B cell (primary cell): ENCODE measurements at places on chromosomes 1 and 21. TPM values are rescaled to one million over a fixed set of nuclear protein-coding genes. Genes with fewer than 3 reads are reported as not detected.

GRCh38 chr1:21216835-21217811, 40.4 kb upstream of the EIF4G3 start:
- peak; percentile 76 for DNase-seq

GRCh38 chr1:41500781-41501518, 16.5 kb upstream of the EDN2 start:
- DNase-seq, result no peak

DNA sequence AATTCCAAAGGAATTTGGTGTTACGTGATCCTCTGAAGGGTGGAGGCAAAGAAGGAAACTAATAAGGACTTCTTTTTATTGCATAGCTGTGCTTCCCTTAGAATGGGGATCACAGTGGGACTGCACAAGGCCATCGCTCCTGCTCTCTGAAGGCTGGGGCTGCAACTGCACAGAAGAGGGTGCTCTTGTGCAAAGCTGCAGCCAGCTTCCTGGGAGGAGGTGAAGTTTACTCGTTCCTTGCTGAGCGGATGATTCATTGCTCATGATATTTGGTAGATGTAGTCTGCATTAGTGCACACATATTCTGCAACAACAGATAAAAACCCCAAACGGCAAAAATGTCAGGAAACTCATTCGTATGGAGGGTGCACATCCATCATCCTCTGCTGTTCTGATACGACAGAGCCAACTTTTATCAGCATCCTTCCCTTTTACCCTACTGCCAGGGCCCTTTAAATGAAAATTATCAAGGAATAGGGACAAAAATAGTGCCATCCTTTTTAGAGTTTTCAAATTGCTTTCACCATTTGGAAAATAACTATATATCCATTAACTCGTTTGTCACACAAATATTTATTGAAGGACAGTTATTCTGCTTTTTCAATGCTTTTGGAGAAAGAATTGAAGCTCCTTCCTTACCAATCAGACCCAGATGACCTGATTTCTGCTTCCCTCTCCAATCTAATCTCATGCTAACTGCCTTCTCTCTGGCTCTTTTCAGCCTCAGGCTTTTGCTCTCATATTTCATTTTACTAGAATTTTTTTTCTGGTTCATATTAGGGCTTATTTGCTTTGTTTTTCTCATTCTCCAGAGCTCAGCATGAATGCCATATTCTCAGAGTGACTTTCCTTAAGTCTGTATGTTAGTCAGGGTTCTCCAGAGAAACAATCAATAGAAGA, 263.6 kb downstream of the DUSP10 start:
- peak; percentile 55 for DNase-seq

DNA sequence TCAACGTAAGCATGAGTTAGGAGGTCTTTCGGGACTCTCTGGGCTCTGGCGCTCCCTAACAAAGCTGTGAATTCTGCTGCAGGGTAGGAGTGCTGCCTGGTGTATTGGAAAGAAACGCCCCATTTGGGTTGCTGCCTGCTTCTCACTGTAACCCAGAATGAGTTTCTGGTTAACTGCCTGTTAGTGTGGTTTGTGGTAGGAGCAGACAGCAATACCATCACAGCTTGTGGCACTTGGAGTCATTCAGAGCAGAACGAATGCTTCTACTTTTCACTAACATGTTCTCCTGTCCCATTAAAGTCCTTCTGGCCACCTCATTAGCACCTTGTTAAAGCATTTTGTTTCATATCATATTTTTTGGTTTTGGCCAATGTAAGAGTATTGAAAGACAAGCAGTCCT, 18.1 kb downstream of the MAP3K7CL start:
- DNase-seq, result no peak

Gene ATP6V1G3
- not detected in 2 replicates for total RNA-seq

Gene C1orf94
- not detected in 2 replicates for total RNA-seq

DNA sequence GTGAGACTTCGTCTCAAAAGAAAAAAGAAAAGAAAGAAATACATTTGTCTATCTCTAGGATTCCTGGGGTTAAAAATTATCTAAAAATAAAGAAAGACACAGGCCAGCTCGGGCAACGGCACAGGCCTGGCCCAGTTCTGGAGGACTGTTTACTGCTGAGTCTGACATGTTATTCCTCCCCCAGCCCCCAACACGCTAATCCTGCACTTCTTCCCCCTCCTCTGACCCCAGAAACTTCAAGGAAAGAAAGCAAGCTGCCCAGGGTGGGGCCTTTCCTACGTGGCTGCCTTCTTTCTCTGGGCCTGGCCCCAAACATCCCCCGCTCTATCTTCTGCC, 40.0 kb downstream of the ACOT7 start:
- DNase-seq, result no peak

- DNase-seq, result no peak
Measured at GRCh38 chr1:156700736-156701531, 4.4 kb downstream of the CRABP2 start.

DNA sequence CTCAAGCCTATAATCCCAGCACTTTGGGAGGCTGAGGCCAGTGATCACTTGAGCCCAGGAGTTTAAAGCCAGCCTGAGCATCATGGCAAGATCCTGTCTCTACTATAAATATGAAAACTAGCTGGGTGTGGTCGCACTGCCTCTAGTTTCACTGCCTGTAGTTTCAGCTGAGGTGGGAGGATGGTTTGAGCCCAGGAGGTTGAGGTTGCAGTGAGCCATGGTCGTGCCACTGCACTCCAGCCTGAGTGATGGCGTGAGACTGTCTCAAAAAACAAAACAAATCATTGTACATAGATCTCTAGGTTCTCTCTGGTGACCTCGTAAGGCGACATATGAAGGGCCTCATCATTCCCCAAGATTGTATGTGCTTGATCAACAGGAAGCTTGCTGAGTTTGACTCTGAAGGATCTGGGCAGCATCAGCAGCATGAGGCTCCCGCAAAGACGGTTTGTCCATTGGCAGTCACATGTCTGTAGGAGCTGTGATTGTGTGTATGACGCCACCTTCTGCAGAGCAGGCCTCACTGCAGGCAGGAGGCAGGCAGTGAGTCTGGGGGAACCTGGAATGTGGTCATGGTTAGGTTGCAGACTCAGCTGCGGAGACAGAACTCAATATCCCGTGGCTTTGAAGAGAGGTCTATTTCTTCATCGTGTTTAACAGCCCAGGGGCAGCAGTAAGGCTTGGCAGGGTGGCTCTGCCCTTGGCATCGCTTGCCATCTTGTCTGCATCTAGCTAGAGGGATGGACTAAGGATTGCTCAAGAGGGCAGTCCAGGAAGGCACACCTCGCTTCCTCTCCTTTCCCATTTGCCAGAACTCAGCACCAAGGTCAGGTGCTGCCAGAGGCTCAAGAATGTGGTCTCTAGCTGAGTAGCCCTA, 14.0 kb downstream of the ATP5PO start:
- no peak for DNase-seq
